NCI-H187 (cell line): ENCODE measurements at places on chromosomes 6 and 20.

DNA sequence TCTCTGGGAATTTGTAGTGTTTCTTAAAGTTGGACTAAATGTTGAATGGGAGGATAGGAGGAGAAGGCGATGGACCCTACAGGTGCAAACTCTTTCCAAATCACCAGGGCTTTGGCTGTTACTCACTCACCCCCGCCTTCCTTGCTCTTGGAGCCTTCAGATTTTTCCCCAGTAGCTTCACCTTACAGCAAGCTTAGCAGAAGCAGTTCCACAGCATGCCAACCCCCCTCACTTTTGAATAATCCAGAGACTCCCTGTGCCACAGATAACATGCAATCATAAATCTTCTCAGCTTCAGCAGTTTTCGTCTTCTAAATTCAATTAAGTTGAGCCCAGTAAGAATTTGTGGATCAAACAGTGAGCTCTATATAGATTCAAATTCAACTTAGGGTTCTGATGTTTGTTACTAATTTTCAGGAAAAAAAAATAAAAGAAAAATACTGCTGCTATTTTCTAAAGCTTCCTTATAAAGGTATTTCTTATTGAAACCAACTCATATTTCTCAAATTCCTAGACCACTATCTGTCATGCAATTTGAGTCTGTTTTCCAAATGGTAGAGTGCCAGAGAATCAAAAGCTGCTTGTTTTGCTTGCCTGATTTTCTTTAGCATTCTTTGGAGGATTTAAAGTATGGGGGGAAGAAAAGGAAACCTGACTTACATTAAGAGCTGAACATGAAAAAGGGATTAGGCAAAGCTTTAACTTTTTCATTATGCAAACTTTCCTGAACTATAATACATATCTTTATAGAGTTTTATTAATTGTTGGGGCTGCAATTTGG lies 166.4 kb downstream of the EYA4 start:
- DNase-seq, result no peak

- no peak for DNase-seq
Observed at GRCh38 chr20:16488086-16488485, 85.2 kb downstream of the KIF16B start.

- no peak for DNase-seq
Observed at GRCh38 chr6:108750801-108751200, 97.4 kb upstream of the ARMC2 start.

GRCh38 chr6:155274106-155274505 lies 10.3 kb downstream of the CLDN20 start:
- no peak for DNase-seq

- no peak for DNase-seq
Observed at GRCh38 chr6:149095842-149096241, 221.7 kb upstream of the TAB2 start.

- DNase-seq, result peak; percentile 6
Observed at GRCh38 chr6:107866606-107867301, 42.6 kb upstream of the SCML4 start.

DNA sequence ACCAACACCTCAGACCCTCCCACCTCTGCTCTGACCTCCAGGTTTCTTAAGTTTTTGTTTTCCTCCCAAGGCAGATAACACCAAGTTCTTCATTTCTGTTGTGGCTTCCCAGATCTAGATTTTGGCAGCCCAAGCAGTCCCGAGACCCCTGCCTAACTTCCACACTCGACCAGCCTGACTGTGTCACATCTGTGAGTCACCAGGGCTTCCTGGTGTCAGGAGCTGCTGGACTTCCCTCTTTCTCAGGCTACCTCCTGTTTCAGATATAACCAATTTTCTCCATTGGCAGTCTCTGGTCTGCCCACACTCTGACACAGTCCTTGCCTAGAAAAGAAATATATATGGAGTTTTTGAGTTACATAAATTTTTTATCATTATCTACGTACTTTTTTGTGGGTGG lies 46.1 kb upstream of the CCN6 start:
- no peak for DNase-seq

- no peak for DNase-seq
Observed at GRCh38 chr6:138431256-138432062, 27.4 kb downstream of the HEBP2 start.

- no peak for DNase-seq
Observed at GRCh38 chr6:3208098-3208774, 19.2 kb downstream of the TUBB2B start.

GRCh38 chr20:50323209-50323608 lies 132.6 kb downstream of the CEBPB start:
- no peak for DNase-seq

DNA sequence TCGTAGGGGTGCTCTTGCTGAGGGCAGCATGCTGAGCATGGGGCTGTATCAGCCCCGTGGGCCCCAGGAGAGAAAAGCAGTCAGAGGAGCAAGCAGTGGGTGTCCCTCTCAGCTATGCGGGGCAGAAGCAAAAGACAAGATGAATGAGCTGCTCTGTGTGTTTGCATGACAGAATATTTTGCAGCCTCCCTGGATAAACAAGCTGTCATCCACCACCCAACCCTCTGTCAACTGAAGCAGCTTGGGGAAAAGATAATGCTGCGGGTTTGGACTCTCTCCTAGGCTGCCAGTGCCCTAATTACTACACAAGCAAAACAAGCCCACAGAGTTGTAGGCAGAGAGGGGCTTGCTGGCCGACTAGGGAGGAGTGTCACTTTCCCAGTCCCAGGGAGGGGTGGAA lies 82.3 kb upstream of the PTPRT start:
- no peak for DNase-seq

- no peak for DNase-seq
Observed at GRCh38 chr6:148530976-148531375, 188.3 kb downstream of the SASH1 start.

- no peak for DNase-seq
Observed at GRCh38 chr20:41247523-41248367, 69.8 kb downstream of the ZHX3 start.

- DNase-seq, result no peak
Observed at GRCh38 chr20:58472273-58473018, 42.8 kb downstream of the APCDD1L start.

- DNase-seq, result no peak
Observed at GRCh38 chr6:144156991-144157390, 6.7 kb downstream of the STX11 start.

DNA sequence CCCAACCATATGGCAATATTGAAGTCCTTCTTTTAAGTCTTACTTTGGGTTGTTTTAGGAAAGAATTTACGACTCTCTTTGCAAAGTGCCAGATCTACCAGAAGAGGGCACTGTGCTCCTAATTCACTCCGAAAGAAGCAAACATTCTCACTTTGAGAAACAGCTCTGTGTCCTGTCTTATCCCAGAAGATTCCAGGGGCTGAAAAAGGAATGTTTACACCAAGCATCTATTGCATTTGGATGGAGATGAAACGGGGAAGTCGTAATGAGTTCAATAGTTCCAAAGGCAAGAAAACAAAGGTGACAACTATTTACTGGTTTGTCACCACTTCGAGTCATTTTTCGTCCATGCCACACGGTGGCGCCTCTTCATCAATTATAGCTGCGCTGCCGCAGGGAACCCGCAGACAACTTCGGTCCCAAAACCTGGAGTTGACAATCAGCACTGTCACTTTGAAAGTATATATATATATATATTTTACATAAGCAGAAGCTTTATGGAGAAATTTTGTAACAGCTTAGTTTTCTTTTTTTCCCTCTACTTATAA lies 121.6 kb downstream of the MOXD1 start:
- peak; percentile 73 for DNase-seq

- DNase-seq, result no peak
Observed at GRCh38 chr20:47377122-47377722, 20.7 kb upstream of the ZMYND8 start.

DNA sequence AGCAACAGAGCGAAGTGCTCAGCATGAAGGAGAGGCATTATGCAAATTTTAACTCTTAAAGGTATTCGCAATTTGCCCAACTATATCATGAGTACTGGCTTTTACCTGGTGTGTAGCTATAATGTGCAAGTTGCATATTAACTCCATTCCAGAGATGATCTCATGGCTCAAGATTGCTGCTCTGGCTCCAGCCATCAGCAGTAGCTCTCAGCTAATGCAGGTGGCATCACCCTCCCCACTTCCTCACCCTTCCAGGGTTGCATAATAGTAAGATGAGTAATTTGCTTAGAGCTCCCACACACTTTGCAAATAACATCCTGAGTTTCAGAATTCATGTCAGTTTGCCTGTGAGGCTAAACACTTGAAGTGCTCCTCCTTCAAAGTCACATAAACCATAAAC lies 15.9 kb upstream of the PCSK2 start:
- DNase-seq, result no peak

DNA sequence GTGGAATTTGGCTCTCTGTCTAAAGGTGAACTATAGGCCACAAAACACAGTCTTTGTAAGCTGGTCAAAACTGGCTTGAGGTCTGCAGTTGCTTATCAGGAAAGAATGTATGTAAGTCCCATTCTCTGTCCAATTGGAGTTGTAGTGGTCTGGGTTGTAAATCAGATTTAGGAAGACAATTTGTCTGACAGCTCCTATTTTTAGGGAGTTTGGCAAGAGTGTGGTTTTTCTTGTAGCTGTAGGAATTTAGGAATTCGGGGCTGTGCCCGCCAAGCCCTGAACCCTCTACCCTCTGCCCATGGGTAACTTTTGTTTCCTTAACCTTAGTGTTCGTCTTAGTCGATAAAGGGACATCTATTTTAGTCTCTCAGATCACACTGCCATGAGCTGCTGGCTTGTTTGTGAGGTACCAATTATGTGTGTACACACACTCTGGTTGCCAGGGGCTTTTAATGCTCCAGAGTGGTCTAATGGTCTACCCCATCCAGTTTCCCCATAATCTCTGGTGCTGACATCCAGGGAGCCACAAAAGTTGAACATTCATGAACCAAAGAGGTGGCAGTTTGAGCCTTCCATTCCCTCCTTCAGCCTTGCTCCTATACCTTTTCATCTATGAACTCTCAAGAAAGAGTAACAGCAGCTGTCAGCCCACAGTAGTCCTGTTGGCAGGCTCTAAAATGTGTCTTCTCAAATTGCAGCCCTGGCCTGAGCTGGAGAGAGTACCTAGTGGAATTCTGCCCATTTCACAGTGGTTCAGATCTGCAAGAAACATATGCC lies 93.0 kb downstream of the ANKRD6 start:
- no peak for DNase-seq

GRCh38 chr20:57389695-57390603 lies 1.2 kb upstream of the RBM38 start:
- DNase-seq, result no peak

- no peak for DNase-seq
Observed at GRCh38 chr6:146642921-146643320, 44.1 kb downstream of the ADGB start.

DNA sequence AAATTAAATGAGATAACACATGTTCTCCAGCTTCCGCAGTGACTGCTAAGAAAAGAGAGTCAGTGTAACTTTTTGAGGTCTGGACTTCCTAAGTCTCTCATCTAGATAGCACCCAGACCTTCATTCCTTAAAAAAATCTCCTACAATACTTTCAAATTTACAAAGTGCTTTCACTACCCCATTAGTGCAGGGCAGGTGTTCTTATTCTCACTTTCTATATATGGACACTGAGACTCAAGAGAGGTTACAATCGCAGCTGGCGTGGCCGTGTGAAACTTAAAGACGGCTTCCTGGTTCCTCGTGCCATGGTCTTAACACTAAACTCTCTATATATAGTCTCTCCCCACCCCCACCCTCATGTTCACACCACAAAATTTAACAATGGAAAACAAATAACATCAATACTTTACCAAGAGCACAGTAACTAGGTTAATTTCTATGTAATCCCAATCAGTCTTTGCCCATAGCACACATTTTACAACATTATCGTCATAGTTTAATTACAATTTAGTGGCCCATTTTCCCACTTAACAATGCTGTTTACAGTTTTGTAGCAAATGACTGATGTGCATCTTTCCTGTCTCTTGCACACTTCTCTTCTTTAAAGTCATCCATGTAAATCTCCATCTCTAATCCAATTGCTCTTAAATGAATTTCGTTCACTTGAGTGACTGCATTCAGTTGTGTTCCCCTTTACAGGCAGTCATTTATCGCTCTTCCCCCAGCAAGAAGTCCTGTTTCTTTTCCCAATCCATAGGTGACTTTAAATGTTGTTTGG lies 78.8 kb upstream of the ARID1B start:
- no peak for DNase-seq

DNA sequence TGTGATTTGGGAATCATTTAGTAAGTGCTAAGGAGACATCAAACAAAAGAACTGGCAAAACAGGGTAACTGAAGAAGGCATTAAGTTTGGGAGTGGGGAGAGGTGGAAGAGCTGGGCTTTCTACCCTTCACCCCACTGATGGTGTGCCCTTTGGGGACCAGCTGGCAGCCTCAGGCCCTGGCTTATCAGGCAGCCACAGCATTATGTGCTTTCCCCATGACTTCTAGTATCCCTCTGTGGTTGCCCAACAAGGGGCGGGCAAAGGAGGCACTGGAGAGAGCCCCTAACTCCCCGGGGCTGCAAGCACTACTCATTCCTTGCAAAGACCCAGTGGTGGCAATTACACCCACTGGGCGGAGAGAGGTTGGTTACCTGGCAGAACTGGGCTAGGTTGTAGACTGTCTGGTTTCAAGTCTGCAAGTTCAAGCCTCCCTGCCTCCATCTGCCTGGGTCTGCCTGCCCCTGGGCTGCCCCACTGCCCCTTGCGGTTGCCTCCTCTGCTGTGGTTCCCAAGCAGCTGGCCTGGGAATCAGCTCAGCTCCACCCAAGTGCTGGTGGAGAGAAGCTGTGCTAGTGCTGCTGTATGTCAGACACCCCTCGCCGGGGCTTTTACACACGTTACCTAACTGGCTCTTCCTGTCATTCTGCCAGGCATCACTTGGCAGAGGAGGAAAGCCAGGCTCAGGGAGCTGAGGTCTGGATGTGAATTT lies 29.9 kb downstream of the KCNK5 start:
- no peak for DNase-seq

DNA sequence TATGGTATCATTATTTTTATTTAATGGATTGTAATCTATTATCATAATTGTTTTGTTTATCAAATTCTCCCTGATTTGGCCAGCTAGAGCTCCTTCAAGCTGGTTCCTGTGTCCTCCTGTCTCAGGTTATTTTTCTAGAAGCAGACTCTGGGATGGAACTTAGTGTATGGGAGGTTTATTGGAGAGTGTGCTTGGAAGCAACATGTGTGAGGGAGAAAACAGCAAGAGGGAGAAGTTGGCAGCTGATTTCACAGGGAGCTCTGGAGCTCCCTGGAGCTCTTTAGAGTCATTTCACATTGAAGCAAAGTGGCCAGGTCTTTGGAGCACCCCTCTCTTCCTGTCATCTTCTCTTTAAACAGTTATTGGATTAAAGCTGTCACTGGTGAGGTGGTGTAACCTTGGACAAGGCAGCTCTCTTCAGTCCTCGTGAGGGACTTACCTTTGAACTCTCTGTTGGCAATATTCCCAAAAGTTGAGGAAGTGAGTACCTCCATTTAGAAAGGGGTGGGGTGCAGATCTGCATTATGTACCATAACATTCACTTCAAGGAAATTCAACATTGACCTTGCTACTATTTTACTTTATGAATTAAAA lies 103.6 kb downstream of the PHF3 start:
- DNase-seq, result no peak
